HuH-7 (cell line): ENCODE measurements at places on chromosomes 1 and 21.
A peak's percentile ranks its signal among the peaks of the same experiment; 100 is the strongest.

DNA sequence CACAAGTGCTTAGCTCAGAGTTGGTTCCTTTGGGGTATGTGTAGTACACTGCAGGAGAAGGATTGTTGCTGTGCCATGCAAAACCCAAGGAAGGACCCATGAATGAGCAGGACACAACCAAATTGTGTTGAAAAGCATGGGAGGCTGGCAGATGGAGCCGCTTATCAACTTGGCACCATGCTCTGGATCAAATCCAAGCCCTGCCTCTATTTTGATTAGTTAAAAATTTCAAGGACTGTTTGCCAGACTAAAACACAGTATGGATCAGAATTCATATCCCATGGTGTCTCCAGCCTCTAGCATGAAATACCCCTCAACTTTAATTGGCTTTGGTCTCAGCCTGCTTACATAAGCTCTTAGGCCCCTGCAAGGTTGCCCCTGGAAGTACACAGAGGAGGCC is 27.8 kb downstream of the CCDC185 start:
- no peak for DNase-seq

DNA sequence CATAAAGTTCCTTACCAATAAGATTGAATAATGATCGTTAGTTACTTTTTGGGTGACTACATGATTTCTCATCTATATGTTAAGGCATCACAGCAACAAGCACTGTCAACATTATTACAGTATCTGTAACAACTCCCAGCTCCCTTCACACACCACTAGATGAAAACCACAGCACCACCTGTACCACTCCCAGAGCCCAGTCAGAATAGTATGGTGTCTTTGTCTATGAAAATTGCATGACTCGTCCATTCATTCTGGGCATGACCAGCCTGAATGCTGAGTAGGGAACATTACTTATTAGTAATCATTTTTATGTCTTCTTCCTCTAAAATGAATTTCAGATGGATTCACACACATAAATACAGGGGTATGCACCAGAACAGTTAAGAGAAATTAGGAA is 7.0 kb downstream of the OLFML2B start:
- DNase-seq = no peak

DNA sequence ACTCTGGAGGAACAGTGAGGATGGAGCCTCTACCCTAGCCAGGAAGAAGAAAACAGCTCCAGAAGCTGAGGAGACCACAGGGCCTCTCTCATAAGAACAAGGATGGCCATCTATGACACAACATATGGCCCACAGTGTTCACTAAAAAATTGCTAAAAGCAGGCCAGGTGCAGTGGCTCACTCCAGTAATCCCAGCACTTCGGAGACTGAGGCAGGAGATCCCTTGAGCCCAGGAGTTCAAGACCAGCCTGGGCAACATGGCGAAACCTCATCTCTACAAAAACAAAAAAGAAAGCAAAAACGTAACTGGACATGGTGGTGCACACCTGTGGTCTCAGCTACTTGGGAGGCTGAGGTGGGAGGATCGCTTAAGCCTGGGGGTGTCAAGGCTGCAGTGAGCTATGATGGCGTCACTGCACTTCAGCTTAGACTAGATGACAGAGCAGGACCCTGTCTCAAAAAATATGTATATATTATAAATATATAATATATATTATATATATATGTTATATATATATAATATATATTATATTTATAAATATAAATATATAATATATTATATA is 103.1 kb downstream of the TOMM20 start:
- no peak for DNase-seq

DNA sequence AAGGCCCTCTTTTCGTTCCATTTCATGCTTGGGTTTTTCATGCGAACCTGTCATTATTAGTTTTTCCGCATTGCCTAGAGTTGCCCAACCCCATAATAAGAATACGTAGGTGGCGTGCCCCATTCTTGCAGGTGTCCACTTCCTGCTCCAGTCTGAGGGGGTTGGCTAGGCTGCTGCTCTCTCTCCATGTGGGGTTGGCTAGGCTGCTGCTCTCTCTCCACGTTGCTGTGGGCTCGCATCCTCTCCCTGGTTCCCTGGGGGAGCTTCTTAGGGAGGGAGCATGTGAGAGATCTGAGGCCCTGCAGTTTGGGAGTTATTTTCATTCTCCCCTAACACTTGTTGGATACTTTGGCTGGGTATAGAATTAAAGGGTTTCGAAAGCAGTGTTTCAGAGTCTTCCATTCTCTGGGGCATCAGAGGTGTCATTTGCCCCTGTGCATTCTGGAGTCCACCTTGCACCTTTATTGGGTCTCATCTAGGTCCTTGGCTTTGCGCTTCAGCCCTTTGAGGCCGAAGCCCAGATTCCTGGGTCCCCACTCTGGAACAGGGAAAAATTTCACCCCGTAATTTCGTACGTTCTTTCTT is 8.6 kb downstream of the C1orf35 start:
- DNase-seq = no peak

GRCh38 chr1:209936125-209936524 is 1.9 kb upstream of the SYT14 start:
- no peak for DNase-seq

DNA sequence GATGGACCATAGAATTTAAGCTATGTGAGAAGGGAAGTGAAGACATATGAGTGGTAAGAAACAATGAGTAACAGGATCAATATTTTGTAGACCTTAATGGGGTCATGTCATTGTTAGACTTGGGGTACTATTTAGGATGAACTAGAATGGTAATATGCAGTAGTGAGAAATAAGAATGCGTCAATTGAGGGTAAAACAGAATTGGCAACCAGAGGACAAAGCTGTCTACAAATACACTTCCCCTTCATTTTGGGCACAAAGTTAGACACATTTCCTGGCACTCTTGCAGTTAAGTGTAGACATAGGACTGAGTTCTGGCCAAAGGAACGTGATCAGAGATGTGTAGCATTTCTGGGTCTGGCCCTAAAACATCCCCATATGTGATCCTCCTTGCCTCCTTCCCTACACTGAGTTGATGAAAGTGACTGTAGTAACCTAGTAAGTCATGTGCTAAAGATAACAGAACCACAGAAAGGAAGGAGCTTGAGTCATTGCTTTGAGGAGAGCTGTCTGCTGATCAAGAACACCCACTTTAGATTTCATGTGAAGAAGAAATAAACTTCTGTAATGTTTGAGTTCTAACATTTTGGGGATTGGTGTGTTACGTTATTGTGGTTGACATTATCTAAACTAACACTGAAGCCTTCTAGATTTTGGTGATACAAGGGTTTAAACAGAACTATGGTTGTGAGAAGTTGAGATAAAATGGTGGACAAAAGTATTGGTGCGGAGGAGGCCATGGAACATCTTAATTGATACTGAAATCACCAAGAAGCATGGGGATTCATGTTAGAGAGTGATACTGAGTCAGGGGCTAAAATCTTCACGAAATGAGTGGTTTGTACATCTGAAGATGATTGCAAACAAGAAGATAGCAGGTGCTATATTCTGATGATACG is 41.7 kb downstream of the CD55 start:
- DNase-seq = no peak

GRCh38 chr1:196181594-196181878 is 426.7 kb downstream of the KCNT2 start:
- no peak for DNase-seq

DNA sequence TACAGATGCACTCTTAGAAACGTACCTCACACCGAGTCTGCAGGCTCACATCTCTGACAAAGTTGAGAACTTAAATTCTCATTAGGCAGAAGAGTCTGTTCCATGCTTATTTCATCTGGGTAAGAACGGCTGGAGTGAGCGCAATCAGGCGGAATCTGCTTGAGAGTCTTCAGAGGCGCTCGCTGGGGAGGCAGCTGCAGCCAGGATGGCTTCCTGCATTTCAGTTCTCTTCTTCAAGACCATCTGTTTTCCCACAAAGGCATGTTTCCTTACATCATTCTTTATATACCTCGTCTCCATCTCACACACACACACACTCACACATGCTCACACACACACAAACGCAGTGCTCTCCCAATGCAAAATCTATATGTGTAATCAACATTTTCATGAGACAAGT is 497.1 kb downstream of the AJAP1 start:
- no peak for DNase-seq

DNA sequence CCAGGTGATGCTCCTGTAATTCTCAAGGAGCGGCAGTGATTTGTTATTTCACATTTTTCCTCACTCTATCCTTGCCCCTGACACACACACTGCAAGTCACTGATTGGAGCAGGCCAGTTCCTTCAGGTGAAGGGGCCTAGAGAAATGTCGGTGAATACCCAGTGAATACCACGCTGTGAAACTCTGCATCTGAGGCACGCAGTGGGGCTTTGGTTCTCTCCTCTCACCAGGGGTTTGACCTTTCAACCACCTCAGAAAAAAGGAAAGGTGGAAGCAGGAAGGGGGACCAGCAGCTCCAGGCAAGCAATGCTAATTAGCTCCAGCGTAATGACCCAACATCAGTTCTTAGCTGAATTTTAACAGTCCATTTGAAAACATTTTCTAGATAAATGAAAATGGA is 532 bp upstream of the FAM177B start:
- no peak for DNase-seq

GRCh38 chr21:41008974-41009373 is 159.0 kb upstream of the BACE2 start:
- no peak for DNase-seq

GRCh38 chr1:47449822-47450552 is 12.1 kb downstream of the FOXD2 start:
- DNase-seq = peak; percentile 97

- DNase-seq = no peak
Observed at GRCh38 chr1:228695015-228695955, 40.0 kb upstream of the RHOU start.

- no peak for DNase-seq
Observed at GRCh38 chr1:111716333-111716732, 22.9 kb downstream of the INKA2 start.

GRCh38 chr1:83527987-83528386 is 470.9 kb downstream of the TTLL7 start:
- no peak for DNase-seq

DNA sequence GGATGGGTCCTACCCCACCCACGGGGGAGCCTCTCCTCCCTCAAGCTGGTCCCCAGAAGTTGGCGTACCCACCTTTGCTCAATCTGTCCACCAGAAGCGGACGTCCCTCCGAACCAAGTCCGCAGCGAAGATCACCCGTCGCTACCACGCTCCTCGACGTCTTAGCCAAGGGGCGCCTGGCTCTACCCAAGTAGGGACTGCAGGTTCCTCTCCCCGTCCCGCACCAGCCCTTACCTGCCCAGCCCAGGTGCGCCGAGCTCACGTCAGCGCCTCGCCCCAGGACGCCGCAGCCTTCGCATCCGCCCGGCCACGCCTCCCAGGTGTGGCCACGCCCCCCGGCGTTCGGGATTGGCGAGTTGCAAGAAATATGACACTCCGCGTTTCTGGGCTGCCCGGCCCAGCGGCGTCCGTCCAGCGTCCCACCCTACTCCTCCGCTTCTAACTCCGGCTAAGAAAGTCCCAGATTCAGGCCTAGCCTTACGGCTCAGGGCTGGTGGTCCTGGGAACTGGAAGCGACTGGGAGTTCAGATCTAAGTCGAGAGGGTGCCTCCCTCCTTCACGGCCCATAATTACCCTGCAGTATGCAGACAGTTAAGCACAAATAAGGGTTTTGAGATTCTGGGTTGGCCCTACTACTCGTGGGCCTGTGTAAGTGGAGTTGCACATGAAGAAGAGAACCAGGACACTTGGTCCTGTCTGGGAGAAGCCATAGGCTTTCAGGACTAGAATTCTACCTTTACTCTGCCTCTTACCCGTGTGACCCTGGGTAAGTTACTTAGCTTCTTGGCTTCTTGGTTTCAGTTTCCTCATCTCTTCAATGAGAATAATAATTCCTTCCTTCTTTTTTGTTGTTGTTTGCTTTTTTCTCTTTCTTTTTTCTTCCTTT is at the start of gene IRF6:
Gene IRF6, minus strand, starts transcription at position 268 of the 886 bp plus-strand sequence. CDS start 4,729 bp downstream, outside the sequence.
- DNase-seq = no peak

DNA sequence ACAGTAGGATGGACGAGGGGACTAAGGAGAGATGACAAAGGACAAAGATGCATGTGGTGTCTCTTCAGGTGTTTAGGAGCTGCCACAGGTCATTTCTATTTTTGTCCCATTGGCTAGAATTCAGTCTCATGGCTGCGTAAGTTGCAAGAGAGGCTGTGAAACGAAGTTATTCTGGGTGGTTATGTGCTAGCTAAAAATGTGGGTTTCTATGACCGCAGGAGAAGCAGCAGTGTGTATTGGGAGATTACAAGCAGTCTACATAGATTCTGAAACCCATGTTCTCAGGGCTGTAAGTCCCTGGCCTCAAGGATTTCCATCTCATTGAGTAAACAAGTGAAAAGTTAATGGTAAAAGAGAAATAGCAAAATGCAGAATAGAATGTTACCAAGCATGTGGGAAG is 110.7 kb downstream of the SPATA46 start:
- no peak for DNase-seq

DNA sequence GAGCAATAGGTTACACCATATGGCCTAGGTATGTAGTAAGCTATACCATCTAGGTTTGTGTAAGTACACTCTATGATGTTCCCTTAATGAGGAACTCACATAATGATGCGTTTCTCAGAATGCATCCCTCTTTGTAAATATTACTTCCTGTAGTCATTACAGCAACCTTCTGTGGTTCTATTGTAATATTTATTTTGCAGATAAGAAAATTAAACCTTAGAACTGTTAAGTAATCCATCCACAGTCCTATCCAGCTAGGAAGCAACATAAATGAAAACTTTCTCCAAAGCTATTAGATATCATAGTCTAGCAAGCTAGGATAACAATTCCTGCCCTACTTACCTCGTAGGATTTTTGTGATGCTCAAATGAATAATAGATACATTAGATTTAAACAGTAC is 88.7 kb downstream of the WLS start:
- no peak for DNase-seq

- DNase-seq = no peak
Observed at GRCh38 chr1:50559421-50559820, 136.2 kb upstream of the DMRTA2 start.

GRCh38 chr21:33011462-33011861 is 14.3 kb upstream of the OLIG2 start:
- DNase-seq = no peak

DNA sequence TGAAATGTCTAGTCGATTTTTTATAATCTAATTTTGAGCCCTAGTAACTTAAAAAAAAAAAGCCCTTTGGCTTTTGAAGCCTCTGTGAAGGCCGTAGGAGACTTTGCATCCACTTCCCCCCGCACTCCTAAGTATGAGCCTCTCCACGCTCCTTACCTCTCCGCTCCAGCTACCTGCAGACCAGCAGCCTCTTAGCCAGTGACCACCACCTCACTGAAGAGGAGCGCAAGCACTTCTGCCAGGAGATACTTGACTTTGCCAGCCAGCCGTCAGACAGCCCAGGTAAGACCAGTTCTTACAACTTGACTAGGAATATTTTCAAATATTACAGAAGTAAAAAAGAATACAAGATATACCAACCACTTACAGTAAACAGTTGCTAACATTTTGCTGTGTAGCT is 27.4 kb upstream of the PWP2 start:
- DNase-seq = no peak

GRCh38 chr21:23690316-23690715 is 1917.0 kb downstream of the MRPL39 start:
- no peak for DNase-seq
